ENCODE measurements at places on chromosomes 11 and 22. TPM values are rescaled to one million over a fixed set of nuclear protein-coding genes. Genes with fewer than 3 reads are reported as not detected.

The RAG2 gene
- 0.19 TPM for polyA plus RNA-seq

The APOA5 gene
- polyA plus RNA-seq = not detected

The FAM168A gene
- 22.6 TPM for polyA plus RNA-seq

The FGF4 gene
- 12.0 TPM for polyA plus RNA-seq

GRCh38 chr11:71338801-71339395 is 86.5 kb upstream of the SHANK2 start:
- DNase-seq = no peak

DNA sequence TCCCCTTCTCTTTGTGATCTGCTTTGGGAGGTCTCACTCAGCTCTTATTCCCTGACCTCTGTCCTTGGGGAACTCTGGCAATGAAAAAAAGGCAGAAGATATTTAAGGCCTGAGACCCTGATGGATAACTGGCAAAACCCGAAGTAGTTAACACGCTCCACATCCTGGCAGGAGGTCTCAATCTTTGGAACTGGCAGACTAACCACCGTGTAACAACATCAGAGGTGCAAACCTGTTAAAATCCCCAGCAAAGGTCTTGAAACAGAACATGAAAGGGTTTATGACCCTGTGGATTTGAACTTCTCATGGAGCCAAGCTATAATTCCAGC is 160.3 kb downstream of the DBX1 start:
- no peak for DNase-seq

DNA sequence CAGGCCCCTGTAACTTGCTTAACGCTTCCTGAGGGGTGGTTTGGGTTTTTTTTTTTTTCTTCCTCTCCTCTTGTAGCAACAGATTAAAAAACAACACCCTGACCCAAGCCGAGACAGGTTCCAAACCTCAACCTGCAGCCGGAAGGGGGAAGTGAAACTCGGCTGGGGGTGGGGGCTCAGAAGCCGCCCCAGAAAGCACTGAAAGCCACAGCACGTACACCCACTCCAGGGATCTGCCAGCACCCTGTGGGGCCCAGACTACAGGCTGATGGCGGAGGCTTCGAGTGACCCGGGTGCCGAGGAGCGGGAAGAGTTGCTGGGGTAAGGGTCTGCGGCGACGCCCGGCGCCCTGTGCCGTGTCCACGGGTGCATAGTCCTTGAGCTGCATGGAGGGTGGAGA is at the start of gene LSP1:
TSS of gene LSP1 (plus strand) at position 208 of the 400 bp plus-strand sequence. CDS start at position 269, 61 bp downstream.
- DNase-seq = no peak

Measured in forelimb muscle (tissue), 1 donor.